Inflammatory macrophage treated with lipopolysaccharide for 4 hours (primary cell): ENCODE measurements at places on chromosomes 12 and 14.

DNA sequence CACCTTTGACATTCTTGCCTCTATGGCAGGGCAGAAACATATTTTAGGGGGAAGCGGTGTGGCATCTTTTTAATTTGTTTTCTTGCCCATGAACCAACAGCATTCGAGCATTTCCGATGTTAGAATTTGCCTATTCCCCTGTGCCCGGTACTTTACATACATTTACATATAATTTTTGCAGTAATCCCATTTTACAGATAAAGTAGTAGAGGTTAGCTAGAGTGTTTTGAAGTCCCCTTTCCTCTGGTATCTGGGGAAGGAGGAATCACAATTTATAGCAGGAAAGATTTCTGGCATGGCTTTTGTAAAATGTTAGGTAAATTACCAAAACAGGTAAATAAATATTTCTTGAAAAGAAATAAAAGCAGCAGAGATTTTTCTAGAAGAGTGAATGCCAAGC, 1.6 kb downstream of the BORCS5 start:
- no peak for DNase-seq

GRCh38 chr14:86086962-86087361, 557.0 kb downstream of the FLRT2 start:
- DNase-seq = no peak

DNA sequence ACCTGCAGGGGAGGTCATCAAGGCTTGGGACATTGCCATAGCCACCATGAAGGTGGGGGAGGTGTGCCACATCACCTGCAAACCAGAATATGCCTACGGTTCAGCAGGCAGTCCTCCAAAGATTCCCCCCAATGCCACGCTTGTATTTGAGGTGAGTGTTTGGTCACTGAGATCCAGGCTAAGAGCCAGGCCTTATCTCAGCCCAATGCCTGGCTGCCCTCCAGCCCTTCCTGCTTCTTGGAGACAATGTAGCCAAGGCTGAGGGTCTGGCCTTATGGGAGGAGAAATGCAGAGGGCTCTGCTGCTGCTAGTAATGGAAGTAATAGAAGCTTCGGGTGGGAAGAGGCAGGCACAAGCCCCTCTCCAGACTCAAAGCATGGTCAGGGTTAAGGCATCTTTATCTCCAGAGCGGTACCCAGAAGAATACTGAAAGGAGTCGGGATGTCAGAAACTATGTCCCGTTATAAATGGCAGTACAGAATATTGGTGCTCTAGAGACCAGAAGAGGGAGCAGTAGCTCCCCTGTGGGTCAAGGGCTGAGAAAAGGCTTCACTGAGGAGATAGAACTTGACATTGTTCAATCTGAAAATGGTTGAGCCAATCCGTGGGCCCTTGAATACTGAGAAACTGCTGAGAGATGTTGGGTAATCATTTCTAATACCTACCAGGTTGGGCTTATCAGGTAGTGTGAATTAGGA, 3.1 kb downstream of the FKBP4 start:
- DNase-seq = no peak

DNA sequence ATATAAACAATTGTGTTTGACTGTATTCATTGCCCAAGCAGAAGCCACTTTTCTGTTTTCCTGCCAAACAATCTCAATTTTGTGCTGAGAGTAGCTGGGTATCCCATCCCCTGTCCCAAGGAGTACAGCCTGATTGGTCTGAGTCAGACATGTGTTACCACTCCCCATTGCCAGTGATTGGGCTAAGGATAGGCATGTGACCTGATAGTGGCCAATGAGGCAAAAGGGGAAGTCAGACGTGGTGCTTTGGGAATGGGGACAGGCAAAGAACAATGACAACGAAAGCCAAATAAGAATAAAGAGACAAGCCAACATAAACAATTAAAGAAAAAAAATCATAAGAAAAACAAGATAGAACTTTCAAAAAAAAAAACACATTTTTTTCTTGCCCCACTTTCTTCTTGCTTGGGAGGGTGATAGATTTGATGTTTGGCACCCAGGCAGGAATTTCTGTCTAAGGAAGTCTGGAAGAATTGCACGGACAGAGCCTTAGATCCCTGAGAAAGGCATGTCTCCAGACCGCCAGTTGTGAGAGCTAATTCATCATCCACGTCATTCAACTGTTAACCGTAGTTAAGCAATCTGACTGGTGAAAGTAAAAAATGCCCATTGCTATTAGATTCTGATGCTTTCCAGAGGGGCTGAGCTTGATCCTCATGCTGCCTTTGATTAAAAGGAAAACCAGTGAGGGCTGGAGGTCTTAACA, 626.6 kb upstream of the TMEM132C start:
- DNase-seq = no peak

- DNase-seq = no peak
Measured at GRCh38 chr12:1611803-1612572, 17.0 kb upstream of the WNT5B start.

GRCh38 chr12:14873440-14874185, 12.0 kb downstream of the MGP start:
- peak; percentile 9 for DNase-seq

DNA sequence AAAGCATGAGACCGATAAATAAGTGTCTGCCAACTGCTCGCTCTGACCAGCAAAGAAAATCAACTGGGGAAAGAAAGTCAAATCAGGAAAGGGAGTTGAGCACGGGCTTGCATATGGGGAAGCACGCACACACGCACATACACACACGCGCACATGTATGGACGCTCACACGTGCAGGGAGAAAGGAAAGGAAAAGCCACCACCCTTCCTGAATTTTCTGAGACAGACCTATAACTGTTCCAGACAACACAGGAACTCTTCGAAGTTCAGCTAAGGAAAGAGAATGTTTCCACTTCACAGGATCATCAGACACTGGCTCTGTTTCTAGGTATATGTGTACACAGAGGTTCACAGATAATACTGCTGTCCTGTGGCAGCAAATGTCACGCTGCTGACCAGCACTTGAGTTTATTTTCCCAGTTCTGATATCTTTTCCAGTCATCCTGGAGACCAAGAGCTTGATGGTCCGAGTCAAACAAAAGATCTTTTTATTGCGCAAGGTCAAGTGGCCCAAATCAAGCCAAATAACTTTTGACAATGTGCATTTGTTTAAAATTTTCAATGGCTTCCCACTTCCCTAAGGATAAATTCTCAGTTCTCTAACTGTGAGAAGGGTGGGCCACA, 82.1 kb upstream of the TMCC3 start:
- no peak for DNase-seq

- no peak for DNase-seq
Measured at GRCh38 chr12:102394200-102394599, 86.2 kb downstream of the IGF1 start.

DNA sequence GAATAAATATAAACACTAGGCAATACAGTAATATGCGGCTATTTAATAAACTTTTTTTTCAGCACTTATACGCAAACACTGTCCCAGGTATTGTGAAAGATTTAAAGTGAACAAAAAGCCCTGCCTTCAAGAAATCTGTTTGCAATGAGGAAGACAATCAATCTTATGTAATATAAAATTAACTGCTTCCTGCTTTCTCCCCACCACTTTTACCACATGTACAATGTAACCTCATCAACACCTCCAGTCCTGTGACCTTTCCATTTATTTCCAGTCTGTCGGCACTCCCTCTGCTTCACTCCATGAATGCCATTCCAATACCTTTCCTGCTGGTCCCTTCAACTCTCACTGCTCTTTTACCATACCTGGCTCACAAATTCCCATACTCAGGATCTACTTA, 10.5 kb downstream of the SNX6 start:
- DNase-seq = no peak

DNA sequence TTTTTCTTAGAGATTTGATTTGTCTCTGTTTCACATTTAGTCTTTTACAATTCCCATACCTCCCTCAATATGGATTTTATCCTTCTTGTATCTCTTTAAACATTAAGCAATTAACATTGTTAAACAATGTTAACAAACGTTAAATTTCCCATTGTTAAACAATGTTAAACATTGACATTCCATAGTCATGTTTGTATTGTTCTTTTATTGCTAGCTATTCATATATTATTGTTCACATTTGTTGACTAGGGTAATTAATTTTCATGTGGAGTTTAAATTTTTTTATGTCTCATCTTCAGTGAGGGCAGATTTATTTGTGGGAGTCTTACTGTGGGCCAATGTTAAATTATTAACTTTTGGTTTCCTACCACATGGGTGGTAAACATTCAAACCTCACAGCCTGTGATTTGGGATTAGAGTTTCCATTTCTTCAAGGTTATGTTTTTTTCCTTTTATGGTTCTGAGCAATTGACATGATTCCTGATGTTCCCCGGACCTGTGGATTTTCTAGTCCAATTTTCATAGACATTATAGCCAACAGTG, 294.3 kb downstream of the ALG10B start:
- no peak for DNase-seq
